Ammon's horn (tissue), 1 donor: ENCODE measurements at places on chromosomes 7 and 10.

- no peak for DNase-seq
Measured at GRCh38 chr7:18861514-18862118, 255.8 kb downstream of the TWIST1 start.

GRCh38 chr7:85716353-85716752 lies 529.5 kb upstream of the SEMA3D start:
- DNase-seq = no peak

DNA sequence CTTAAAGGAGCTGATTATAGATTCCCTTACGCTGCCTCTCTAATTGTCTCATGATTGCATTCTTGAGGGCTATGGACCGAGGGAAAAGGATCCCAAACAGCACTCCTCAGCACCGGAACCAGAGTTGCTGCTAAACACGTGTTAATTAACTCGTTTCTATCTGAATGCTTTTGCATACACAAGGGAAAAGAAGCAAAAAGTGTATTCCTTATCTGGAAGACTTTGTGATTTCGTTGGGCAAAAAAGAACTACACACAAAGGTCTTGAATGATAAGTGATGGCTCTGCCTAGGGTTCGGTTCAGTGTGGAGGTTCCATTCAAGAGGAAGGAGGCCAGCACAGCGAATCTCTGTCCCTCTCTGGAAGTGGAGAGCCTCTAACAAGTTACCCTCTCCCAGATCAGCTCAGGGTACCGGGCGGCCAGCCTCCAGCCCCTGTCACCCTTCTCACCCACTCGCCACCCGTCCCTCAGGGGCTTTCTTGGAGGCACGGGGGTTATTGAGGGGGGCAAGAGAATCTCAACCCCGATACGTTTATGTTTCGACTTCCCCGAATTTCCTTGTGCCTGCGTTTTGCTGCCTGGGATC lies 515 bp upstream of the SLC4A2 start:
- DNase-seq = peak; percentile 43

DNA sequence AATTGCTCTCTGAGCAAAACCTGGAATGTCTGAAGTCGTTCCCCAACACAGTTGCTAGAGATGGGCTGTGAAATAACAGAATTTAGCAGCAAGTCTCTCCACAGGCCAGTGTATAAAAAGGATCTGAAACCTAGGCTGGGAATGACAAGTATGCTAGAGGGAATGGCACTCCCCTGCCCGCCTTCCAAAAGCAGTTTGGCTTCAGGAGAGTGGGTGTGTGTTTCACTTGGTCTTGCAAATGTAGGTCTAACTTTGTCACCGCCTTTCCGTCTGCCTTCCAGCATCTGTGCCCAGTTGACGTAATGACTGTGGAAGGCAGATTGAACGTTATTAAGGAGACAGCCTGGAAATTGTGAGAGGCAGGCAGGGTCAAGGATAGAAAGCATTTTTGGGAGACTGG lies 18.0 kb upstream of the MTURN start:
- DNase-seq = peak; percentile 56

GRCh38 chr7:21656081-21656480 lies 113.2 kb downstream of the DNAH11 start:
- peak; percentile 12 for DNase-seq

GRCh38 chr7:35253460-35253709 lies 515 bp downstream of the TBX20 start:
- DNase-seq = no peak

GRCh38 chr10:2921956-2922680 lies 145.2 kb upstream of the PFKP start:
- DNase-seq = no peak

DNA sequence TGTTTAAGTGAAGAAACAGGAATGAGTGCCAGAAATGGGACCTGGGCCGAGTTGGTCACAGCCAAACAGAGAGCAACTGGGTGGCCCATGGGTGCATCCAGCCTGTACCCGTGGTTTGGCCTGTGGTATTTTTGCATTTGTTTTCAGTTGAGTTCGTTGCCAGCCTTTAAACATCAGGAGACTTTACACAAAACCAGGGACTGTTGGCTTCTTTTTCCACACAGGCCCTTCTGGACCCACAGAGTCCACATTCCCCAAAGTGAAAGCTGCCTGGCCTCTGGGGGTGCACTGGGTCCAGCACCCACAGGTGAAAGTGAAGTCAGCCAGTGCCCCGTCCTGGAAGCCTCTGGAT lies 54.1 kb upstream of the TNS3 start:
- no peak for DNase-seq

GRCh38 chr7:41336981-41337380 lies 365.9 kb downstream of the INHBA start:
- DNase-seq = no peak

GRCh38 chr7:80859272-80859970 lies 59.4 kb downstream of the SEMA3C start:
- DNase-seq = peak; percentile 10

DNA sequence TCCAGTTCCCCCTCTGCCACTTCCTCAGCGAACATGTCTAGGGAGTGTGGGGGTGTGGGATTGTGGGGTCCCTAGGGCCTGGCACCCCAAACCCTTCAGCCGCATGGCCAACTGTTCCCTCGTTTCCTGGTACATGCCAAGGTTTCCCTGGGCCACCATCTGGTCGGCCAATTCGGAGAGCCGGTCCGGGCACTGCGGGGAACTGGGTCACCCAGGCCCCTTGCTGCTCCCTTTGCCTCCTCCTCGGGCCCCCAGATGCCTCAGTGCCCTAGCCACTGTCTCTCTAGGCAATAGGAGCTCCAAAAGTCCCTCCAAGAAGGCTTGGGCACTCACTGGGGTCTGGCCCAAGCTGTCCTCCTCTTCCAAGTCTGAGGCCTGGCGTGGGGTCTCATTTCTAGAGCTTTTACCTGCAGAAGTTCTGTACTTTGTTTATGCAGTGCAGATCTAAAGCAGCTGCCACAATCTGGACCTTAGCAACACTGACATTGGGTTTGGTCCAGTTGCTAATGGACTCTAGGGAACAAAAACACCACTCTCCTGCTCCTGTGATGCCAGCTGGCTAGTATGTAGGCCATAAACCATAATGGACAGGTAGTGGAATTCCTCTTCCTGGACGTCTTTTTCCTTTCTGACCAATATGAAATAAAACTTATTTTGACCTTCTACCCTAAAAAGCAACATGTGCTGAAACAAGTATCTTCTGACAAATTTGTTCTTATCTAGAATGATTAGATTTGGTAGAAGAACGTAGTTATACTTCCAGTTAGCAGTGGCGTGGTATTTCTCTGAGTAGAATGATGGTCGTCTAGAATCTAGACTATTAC lies 172.9 kb downstream of the LRRC4 start:
- DNase-seq = no peak

- no peak for DNase-seq
Measured at GRCh38 chr7:132131196-132131595, 445.1 kb downstream of the PLXNA4 start.

GRCh38 chr10:14826076-14826829 lies 11.6 kb downstream of the CDNF start:
- no peak for DNase-seq

DNA sequence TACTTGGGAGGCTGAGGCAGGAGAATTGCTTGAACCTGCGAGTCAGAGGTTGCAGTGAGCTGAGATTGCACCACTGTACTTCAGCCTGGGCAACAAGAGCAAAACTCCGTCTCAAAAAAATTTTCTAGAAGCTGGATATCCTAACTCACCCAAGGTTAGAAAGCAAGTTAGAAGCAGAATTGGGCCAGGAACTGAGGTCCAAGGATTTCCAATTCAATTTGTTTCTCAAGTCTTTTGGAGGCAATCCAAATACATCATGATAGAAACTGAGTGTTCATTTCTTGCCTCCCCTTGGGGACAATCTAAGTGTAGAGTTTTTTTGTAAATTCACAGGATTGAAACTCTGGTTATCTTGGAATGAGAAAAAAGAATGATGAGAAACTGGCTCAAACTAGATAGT lies 45.5 kb downstream of the LAMB1 start:
- no peak for DNase-seq

- DNase-seq = no peak
Measured at GRCh38 chr7:112427984-112428383, 22.3 kb upstream of the IFRD1 start.

DNA sequence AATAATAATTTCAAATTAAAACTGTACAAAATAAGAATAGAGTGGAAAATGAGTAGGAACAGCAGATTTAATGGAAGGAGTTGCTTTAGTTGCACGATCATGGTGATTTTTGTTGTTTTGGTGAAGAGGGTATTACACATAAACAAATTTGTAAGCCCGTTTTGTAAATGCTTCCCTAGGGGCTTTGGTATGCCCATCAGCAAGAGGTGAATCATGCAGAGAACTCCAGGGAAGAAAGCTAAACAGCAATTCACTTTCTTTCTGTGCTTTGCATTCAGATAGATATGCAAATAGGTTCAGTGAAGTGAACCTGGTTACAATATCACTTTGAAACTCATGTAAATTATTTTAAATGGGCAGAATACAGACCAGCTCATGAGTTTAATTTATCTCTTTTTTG lies 422.2 kb upstream of the MTPN start:
- no peak for DNase-seq

DNA sequence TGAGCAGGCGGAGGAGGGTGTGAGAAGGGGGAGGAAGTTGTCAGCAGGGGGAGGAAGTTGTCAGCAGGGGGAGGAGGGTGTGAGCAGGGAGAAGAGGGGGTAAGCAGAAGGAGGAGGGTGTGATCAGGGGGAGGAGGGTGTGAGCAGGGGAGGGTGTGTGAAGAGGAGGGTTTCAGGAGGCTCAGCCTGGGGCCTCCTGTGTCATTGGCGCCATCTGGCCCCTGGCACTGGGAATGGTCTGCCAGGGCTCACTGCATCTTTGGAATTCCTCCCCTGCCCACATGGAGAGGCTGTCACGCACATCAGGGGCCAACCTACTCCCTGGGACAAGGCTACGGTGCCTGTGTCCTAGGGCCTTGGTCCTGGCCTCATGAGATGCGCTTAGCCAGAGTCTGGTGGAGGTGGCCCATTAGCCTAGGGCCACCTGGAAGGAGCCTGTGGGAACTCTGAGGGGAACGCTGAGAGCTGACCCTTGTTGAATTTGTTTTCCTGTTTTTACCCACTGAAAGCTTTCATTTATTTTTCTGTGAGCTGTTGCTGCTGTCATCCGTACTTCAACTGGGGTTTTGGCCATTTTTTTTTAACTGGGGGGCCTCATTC lies 18.0 kb downstream of the CAMK2B start:
- no peak for DNase-seq

DNA sequence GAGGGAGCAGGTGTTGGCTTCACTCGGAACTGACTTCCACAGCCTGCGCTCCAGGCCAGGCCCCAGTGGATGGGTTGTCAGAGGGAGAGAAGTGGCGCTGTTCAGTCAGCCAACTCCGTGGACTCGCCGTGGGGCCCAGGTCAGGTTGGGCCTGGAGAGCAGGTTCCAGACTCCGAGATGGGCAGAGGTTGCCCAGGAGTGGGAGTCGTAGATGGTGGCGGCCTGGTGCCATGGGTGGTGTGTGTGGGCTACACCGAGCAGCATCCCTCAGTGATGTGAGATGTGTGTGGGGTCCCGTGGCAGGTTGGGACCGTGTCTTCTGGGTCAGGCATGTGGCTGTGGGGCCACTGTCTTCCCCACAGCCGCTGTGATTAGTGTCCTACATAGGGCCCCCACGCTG lies 10.4 kb downstream of the ZNF316 start:
- DNase-seq = no peak

- DNase-seq = no peak
Measured at GRCh38 chr10:110150046-110150445, 57.4 kb upstream of the MXI1 start.

DNA sequence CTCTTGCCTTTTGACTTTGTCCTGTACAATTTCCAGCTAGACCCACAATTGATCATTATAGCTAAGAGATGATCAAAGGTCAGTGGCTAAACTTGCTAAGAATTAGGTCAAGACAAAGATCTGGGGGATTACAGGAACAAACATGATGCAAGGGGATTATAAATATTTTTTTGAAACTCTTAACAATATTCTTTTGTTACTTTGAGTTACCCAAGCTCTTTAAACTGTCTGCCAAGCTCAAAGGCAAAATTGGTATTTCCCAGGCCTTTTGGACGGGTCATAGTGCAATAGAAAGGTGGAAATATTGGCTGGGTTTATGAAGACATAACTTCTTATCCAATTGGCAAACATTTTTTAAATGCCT lies 23.4 kb downstream of the TBXAS1 start:
- DNase-seq = no peak

- no peak for DNase-seq
Measured at GRCh38 chr7:15998617-15999016, 312.1 kb upstream of the MEOX2 start.

- DNase-seq = peak; percentile 80
Measured at GRCh38 chr10:131996466-131997365, 15.0 kb upstream of the BNIP3 start.

DNA sequence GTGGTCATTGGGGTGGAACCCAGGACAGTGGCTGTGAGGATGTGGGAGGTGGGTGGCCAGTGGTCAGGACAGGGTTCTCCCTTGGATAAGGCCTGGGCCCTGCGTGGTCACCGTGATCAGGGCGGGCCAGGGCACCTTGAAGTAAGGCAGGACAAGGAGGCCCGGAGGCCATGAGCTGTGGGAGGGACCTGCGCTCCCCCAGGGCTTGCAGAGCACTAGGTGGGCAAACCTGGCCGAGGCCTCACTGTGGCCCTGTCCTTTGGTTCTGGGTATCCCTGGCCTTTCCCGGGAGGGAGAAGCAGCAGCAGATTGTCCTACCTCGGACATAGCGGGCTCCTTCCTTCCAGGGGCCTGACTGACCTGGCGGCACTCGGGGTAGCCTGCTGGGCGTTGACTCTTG lies 144.8 kb upstream of the RET start:
- DNase-seq = no peak

DNA sequence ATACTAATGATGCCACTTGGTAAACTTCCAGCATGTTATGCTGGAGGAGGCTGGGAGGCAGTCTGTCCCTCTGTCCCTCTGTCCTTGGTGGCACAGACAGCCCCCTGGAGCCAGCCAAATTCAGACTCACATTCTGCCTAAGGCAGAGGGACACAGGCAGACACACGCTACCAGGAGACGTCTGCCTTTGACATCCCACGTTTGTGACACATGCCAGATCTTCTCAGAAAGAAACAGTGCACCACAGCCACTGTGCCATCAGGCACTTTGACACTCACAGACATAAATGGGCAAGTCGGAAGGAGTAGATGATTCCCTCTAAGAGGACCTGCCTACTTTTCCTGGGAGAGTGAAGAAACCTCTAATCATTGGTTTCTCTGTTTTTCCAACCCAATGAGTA lies 467.0 kb downstream of the DPP6 start:
- peak; percentile 47 for DNase-seq
